Hippocampal formation (tissue), 2 donors: ENCODE measurements at places on chromosomes 12 and 14.
A peak's percentile ranks its signal among the peaks of the same experiment; 100 is the strongest.

GRCh38 chr14:21070083-21070609, at the start of gene ARHGEF40:
TSS of gene ARHGEF40 (plus strand) at chr14:21070304. CDS start at chr14:21070397, 93 bp downstream.
- peak; percentile 72 for DNase-seq

GRCh38 chr12:67364228-67364627, 95.1 kb downstream of the CAND1 start:
- no peak for DNase-seq

DNA sequence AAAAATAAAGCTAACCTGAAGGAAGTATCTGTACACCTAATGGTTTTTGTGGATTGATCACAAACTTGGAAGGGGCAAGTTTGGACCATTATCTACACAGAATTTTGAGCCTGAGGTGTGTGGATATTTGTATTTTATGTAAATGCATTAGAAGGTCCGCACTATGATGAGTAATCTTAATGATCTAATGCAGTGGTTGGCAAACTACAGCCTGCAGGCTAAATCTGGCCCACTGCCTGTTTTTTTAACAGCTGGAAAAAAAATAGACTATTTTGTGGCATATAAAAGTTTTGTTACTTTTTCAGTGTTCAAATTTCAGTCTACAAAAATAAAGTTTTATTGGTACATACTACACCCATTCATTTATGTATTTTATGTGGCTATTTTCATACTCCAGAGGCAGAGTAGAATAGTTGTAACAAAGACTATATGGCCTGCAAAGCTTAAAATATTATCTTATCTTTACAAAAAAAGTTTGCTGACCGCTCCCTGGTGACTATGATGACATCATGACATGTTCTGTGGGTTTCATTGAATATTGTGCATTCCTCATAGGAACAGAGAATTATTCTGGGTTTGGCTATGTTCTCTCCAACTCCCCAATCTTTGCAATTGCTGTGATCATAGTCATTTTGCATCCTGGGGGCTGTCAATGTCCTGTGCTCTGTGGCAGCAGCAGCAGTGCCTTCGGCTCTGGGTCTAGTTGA, 962.6 kb upstream of the FBXO33 start:
- DNase-seq = no peak

DNA sequence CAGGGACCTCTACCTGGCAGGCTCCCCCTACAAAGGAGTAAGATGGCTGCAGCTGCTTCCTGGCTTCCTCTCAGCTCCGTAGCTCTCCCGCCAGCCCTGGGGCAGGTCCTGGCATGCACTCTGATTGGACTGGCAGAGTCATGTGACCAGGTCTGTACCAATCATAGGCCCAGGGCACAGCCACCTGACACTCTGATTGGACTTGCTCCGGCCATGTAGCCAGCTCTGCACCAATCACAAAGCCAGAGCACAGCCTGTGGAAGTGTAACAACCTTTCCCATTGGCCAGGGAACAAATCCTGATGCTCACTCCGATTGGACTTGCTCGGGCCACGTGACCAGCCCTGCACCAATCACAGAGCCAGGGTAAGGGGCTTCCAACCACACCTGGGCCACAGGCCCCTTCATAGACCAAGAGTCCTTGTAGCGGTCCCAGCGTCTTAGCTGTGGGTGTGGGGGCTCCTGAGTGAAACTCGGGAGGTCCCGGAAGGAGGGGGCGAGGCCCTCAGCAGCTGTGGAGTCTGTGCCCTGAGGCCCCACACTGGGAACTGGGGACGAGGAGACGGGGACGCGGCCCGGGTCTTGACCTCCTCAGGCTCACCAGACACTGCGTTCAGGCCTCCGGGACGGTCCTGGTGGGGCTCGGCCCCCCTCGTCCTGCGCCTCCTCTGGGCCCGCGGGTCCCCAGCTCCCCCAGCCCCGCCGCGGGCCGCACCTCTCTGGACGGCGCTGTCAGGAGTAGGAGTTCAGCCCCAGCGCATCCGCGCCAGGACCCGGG, 210.6 kb downstream of the ADGRD1 start:
- DNase-seq = no peak

GRCh38 chr12:52010152-52010622, 3.4 kb downstream of the TAMALIN start:
- DNase-seq = peak; percentile 67

DNA sequence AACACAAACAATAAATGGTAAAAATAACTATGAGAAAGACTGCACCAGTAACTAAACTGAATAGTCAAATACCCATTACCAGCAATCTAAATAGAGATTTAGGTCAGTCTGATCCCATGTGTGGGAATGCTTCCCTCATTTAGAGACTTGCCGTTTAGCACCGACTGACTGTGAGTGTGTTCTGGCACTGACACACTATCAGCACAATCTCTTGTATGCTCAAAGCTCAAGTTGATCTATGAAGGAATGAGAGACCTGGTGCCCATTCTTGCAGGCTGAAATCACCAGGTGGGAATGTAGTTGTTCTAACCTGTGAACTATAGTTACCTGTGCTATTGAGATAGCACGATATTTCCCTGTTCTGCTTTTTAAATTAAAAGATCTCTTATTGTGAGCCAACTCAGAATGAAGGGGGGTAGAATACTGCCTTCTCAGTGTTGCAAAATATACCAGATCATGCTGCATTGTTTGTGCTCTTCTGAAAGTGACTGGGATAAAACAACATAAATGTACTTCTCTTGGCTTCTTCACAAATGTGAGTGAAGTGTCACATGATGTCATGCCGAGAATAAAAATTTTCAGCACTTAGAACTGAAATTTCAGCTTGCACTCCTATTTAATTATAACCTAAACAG, 99.6 kb downstream of the LIN7A start:
- no peak for DNase-seq

DNA sequence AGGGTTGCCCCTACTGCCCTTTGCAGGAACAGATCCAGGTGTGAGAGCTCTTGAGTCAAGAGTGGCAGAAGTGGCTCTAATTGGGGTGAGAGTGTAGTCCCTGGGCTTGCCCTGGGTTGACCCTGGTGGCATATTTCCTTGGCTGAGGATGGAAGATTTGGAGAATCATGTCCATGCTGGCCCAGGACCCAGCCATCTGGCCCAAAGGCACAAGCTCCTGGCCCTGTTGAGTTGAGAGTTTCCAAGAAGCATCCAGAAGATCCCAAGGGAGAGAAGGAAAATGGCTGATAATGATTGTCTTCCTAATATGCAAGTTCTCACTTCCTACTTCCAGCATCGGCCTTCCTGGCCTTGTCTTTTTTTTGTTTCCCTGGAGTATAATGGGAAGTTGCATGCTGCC, 55.5 kb upstream of the SRSF5 start:
- no peak for DNase-seq

- no peak for DNase-seq
Observed at GRCh38 chr12:19872621-19873540, 433.6 kb downstream of the AEBP2 start.

DNA sequence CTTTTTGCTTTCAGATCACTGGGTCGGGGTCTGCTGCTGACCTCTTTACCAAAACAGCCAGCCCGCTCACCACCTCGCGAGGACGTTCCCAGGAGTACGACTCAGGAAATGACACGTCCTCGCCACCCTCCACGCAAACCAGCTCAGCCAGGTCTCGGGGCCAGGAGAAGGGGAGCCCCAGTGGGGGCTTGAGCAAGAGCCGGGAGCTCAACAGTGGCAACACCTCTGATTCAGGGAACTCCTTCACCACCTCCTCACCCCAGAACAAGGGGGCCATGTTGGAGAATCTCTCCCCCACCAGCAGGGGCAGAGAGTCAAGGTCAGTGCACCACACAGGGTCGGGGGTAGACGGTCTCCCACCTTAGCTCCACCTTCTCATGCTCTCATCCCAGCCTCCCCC, 33.4 kb upstream of the HSPB8 start:
- DNase-seq = no peak

- no peak for DNase-seq
Observed at GRCh38 chr12:102950950-102951619, 6.4 kb upstream of the ASCL1 start.

DNA sequence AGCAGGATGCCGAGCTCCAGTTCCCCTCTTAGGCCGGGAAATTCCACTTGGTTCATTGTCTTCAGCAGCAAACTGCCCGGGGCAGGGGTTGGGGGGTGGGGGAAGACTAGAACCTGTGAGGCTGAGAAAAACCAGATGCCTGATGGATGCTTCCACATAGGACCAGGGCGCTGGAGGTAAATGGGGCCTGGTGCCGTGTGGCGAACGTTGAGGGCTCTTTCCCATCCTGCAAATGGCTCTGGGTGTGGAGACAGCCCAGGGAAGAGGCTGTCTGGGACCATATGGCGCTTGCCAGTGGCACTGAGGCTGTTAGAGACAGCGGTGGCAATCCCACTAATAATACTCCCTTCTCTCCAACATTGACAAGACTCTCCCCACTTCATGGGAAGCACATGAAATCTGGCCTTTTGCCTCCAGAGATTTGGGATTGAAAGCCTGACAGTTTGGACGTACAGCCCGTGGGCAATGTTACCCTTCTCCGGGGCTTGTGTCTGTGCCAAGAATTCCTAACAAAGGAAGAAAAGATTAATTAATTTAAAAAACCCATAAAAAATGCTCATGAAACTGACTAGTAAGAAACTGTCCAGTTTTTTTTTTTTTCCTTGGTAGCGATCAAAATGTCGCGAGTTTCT, 44.5 kb downstream of the MAP1LC3B2 start:
- no peak for DNase-seq

DNA sequence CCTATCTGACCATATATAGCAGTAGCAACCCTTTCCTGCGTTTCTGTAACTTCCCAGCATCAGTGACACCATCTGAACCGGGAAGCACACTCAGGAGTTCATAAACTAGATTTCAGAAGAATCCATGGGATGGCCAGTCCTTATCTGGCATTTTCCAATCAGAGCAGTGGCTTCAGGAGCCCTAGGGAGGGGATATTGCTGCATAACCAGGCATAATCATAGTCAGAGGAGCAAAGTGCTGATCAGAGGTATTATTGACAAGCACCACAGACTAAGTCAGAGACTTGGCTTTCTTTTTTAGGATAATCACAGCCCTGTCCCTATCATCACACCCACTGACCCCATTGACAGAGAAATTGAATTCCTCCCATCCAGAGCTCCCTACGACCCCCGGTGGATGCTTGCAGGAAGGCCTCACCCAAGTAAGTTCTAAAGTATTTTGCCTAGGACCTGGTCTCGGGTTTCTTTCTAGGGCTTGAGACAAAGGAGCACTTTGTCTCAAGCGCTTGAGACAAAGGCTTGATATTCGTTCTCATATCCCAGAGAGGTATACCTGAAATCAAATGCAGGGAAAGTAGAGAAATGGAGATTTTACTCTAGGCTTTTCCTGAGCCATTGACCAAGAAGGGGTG, 55.1 kb downstream of the FOXN4 start:
- DNase-seq = no peak

DNA sequence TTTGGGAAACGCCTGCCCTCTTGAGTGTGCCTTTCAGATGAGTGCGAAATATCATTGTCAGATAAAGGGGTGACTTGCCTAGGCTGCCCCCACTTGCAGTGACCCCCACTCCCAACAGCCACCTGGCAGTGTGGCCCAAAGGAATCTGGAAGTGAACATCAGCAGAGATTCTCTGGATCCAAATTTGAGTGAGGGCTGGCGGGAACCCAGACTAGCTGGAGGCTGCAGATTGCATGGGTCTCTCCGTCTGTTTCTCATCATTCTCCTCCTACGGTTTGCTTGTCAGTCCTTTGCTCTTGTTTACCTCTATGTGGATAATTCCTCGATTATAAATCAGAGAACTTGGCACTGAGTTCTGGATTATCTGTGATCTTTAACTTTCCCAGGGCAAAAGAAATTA, 280.8 kb downstream of the ZFP36L1 start:
- no peak for DNase-seq

DNA sequence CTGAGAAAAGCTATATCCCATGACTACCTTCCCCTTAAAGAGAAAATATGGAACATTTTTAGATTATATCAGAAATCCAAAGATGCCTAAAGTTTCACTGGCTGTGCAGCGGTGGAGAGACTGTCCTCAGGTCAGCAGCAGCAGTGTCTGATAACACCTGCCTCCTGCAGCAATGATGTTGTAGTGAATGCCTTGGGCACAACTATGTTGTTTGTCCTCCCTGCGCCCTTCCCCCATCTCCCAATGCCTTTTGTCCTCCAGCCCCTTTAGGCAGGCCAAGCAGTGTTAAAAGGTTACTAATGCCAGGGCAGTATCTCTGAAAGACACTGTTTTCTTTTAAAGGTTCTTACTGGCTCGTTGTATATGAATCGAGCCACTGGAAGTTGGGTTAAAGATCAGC, 13.2 kb downstream of the RTRAF start:
- no peak for DNase-seq

- DNase-seq = no peak
Observed at GRCh38 chr14:45298423-45299117, 45.6 kb upstream of the MIS18BP1 start.
